ENCODE measurements at places on chromosomes 6 and 20. TPM values are rescaled to one million over a fixed set of nuclear protein-coding genes. Genes with fewer than 3 reads are reported as not detected.

GRCh38 chr6:13935190-13935880 is 10.6 kb downstream of the RNF182 start:
- DNase-seq = no peak

DNA sequence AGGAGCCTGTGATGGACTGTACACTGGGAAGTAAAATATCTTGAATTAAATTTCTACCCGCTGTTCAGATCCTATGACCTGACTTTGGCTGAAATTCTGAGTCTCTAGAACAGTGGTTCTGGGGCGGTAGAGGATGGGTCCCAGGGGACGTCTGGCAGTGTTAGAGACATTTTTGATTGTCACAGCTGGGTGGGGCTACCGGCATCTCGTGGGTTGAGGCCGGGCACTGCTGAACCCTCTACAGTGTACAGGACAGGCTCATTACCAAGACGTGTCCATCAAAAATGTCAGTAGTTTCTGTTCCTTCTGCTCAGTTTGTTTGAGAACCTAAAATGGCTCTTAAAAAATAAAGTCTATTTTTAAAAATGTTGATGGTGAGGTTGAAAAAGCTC is 11.5 kb upstream of the RPS6KA2 start:
- DNase-seq = no peak

DNA sequence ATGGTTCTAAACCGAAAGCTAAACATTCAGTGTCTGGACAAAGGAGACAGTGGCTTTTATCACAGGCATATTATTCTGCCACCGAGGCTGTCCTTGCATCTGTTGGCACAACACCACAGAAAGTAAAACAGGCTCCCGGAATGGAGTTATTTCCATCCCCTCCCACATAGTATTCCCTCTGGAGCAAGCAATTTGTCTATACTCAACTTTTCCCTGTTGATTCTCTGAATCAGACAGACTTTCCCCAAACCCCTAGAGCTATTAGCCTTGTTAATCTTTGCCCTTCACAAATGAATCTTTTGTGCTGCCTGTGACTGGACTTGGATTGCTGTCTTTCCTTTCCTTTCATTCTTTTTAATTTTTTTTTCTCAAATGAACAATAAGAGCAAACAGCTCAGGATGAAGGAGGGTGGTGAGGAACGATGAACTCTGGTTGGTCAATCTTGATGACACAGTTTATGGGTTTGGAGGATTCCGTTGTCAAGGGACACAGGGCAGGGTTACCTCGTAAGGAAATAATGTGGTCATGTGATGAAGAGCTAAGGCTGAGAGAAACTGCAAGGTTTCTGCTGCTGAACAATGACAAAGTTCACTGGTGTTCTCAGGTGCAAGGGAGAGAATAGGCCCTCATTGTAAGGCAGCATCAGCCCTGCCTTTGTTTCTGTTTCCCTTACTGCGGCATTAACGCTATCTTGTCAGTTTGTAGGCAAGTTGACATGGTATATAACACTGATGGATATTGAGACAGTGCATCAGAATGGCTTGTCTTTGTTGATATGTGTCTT is 275.0 kb upstream of the BMP2 start:
- DNase-seq = no peak

DNA sequence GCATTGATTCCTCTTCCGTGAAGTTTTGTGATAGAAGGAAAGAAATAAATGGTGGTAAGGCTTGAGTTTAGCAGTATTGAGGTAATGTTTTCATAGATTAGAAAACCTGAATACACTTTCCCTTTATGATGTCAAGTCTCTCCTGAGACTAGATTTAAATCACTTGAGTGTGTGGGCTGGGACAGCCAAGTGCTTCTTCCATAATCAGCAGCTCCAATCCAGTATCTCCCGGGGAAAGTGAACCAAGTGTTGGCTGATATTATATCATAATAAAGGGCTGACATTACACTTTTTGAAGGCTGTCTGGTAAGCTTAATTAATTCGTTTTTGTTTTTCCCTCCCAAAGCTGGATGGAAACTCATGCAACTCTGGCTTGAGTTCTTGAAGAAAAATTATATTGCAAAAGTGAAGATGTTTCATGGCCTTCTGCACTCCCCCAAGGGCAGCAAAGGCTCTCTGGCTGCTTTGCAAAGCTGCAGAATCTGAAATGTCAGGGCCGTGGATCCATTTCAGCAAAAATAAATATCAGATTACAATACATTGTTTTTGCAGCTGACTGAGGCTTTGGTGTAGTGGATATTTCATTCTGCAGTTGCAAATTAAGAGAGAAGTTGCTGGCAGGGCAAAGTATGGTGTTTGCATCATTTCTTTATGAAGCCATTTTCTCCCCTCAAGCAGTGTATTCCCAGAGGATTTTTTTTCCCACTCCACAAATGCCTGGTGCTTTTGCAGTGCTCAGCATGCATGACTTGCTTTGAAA is 101.2 kb downstream of the MKKS start:
- no peak for DNase-seq

GRCh38 chr6:38137608-38138265 is 318.2 kb downstream of the ZFAND3 start:
- no peak for DNase-seq

DNA sequence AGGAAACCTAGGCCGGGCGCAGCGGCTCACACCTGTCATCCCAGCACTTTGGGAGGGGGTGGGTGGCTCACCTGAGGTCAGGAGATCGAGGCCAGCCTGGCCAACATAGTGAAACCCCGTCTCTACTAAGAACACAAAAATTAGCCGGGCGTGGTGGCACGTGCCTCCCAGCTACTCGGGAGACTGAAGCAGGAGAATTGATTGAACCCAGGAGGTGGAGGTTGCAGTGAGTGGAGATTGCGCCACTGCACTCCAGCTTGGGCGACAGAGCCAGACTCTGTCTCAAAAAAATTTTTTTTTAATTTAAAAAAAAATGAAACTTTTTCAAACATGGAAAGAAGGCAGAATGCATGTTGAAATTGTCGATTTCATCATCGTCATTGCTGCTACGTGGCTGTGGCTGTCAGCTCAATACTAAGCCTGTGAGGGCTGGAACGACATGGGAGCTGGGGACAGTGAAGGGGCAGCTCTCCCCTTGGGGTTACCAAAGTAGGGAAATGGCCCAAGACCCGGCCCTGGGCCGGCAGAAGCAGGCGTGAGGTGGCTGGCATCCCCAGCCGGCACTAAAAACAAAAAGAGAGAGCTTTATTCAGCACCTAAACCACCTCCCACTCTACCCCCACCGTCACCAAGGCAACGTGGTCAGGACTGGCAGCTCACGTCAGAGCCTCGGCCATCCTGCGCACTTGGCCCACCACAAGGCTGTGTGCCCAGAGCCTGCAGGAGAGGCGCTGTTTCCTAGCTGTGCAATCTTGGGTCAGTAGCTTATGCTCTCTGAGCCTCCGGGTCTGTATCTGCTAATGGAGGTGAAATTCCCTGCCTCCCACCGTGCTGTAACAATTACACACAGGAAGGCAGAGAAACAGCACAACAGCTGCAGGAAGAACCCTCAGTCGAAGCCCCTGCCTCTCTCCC is 30.8 kb downstream of the AGPAT4 start:
- DNase-seq = no peak

Gene GSTA4
- 22.1 TPM for total RNA-seq
